ENCODE measurements at places on chromosomes 7 and 10.

GRCh38 chr7:73308074-73308664 is 457 bp downstream of the NSUN5 start:
- peaks cover 15% of the 10 kb centered on the region for H3K36me3 ChIP-seq
- H3K4me1 ChIP-seq = peaks cover 16% of the 10 kb centered on the region
- H3K4me3 ChIP-seq = peak overlapping the region; percentile 80
- H3K27ac ChIP-seq = peak overlapping the region; percentile 54
- no peaks in the 10 kb centered on the region for H3K27me3 ChIP-seq

GRCh38 chr7:46157404-46157803 is 236.3 kb upstream of the IGFBP3 start:
- no peak overlapping the region for H3K27ac ChIP-seq
- H3K4me3 ChIP-seq = no peak overlapping the region
- no peak for DNase-seq
- no peaks in the 10 kb centered on the region for H3K4me1 ChIP-seq
- H3K27me3 ChIP-seq = no peaks in the 10 kb centered on the region

DNA sequence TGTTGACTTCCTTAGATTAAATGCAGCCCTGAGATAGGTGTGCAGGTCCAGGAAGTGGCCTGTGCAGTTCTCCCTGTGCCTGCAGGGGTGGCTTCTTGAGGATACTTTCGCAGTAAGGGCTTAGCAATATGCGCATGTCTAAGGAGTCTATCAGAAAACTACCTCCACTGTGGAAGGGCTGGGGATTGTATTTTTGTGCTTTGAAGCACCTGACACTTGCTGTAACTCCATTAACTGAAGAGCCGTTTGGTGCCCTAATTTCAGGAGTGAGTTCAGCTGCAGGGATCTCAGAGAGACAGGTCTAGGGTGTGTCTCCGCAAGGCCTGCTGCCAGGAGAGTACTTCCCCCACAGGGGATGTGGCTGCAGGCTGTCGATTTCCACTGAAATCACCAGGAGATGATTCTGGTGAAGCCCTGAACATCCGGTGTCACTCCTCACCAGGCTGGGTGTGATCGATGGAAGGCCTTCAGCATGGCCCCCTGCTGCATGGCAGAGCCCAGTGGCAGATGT is 35.5 kb downstream of the IKZF1 start:
- no peaks in the 10 kb centered on the region for H3K27me3 ChIP-seq
- H3K36me3 ChIP-seq = peaks cover 12% of the 10 kb centered on the region
- H3K4me3 ChIP-seq = peak overlapping the region; percentile 10
- peaks cover 99% of the 10 kb centered on the region for H3K4me1 ChIP-seq
- peak; percentile 72 for DNase-seq

DNA sequence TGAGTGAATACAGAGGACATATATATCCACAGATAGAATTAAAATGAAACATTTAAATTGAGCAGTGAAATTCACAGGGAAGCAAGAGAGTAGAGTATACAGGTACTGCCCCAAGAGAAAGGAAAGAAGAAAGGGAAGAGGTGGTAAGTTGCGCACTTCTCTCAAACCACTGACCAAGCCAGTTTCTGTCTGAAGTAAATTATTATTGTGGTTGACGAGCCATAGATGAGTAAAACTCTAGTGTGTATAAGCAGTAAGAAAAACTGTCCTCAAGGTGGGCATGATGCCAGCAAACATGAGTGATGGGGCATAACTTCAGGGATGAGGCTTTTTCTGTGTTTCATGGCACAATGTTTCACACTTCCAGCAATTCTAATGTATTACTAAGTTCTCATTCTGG is 4.4 kb upstream of the BET1 start:
- no peak for DNase-seq
- H3K4me1 ChIP-seq = peaks cover 1% of the 10 kb centered on the region
- no peak overlapping the region for H3K27ac ChIP-seq

- H3K36me3 ChIP-seq = no peaks in the 10 kb centered on the region
- no peak for DNase-seq
- no peak within 1 kb of the TSS for H3K27ac ChIP-seq
- peaks cover 40% of the 10 kb centered on the region for H3K27me3 ChIP-seq
- H3K4me1 ChIP-seq = no peaks in the 10 kb centered on the region
Observed at GRCh38 chr7:129188372-129188891, at the start of gene SMO. SMO (plus strand) TSS chr7:129188633; CDS start chr7:129189152, 519 bp downstream.
